ENCODE measurements at places on chromosomes 2 and 18. TPM values are rescaled to one million over a fixed set of nuclear protein-coding genes. Genes with fewer than 3 reads are reported as not detected.

Gene C1QL2
- not detected for total RNA-seq

Gene CD8B
- total RNA-seq, result 10.6 TPM

DNA sequence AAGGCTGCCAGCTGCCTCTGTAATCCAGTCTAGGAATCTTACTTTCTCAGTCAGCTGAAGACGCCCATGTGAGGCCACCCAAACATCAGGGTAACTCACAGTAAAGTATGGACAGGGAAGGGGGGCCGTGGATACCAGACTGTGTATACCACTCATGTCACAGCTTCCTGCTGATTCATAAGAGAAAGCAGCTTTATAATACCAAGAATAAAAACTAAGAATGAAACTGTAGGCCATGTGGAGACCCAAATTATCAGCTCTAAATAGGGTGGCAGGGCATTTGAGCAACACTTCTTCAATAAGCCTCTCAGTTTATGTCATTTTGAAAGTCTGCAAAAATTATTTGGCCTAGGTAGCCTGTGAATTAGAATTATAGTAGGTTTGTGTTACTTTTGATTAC is 115.0 kb upstream of the CDCA7 start:
- DNase-seq, result no peak

GRCh38 chr2:15838481-15839090 is 101.8 kb upstream of the MYCN start:
- no peak for DNase-seq

GRCh38 chr2:222398446-222398885 is 25.9 kb upstream of the SGPP2 start:
- DNase-seq, result no peak

- no peak for DNase-seq
These were observed 28.1 kb downstream of the CAMKMT start for GRCh38 chr2:44389895-44390294.

- no peak for DNase-seq
These were observed 1.0 kb upstream of the ZNF532 start for GRCh38 chr18:58863539-58864145.

DNA sequence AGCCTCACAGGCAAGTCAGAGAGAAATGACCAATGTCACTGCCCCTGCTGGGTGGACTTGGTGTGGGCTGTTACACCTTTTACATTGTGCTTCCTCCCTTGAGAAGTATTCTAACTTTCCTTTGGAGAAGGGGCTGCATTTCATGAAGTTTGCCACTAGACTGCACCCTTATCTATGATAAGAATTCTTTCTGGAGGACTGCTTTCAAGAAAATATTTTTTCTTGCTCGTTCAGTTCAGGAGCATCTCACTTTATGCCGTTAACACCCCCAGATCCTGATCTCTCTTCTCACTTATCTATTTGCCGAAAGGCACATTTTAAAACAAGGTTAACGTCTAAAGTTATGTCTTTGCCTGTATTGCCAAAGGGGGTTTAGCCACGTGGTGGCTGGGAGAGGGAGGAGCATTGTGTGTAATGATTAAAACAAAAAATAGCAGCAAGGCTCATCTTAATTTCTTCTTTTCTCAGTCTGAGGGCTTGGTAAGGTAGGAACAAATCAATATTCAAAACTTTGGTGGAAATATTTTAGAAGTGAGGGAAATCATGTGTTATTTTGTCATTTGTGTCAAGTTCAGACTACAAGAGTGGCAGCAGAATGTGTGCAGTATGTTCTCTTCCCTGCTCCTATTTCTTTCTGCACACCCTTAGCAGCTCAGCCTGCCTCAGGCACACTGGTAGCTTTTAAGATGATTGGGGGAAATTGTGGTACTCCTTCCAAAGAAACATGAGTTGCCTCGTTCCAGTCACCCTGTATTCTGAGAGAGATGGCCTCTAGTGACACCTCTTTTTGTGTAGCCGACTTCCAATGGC is 1.6 kb upstream of the IGFBP5 start:
- no peak for DNase-seq
